ENCODE measurements at places on chromosomes 11 and 22. TPM values are rescaled to one million over a fixed set of nuclear protein-coding genes. Genes with fewer than 3 reads are reported as not detected.

GRCh38 chr11:47388697-47389576 is 10.6 kb upstream of the SPI1 start:
- DNase-seq: no peak

- DNase-seq: no peak
Observed at GRCh38 chr11:87575088-87575487, 537.4 kb downstream of the TMEM135 start.

GRCh38 chr11:73152861-73153483 is 10.9 kb upstream of the FCHSD2 start:
- peak; percentile 43 for DNase-seq

- no peak for DNase-seq
Observed at GRCh38 chr22:30474121-30474520, 2.3 kb upstream of the SEC14L3 start.

- DNase-seq: no peak
Observed at GRCh38 chr22:46229701-46230100, 20.4 kb downstream of the CDPF1 start.

DNA sequence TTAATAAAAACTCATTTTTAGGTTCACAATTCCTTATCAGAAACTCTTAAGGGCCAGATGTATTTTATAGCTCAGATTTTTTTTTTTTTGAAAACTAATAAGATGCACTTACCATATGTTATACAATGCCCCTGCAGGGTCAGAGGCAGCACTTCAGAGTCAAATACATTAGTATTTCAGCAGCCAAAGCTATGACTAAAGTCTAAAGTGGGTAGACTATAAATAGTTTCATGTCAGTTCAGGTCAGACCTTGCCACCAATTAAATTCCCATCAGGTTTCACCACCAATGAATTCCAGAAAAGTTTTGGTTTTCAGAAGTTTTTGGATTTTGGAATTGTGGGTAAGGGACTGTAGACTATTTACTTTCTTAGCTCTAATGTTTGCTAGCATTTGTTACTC is 75.9 kb downstream of the FAM83F start:
- DNase-seq: no peak

DNA sequence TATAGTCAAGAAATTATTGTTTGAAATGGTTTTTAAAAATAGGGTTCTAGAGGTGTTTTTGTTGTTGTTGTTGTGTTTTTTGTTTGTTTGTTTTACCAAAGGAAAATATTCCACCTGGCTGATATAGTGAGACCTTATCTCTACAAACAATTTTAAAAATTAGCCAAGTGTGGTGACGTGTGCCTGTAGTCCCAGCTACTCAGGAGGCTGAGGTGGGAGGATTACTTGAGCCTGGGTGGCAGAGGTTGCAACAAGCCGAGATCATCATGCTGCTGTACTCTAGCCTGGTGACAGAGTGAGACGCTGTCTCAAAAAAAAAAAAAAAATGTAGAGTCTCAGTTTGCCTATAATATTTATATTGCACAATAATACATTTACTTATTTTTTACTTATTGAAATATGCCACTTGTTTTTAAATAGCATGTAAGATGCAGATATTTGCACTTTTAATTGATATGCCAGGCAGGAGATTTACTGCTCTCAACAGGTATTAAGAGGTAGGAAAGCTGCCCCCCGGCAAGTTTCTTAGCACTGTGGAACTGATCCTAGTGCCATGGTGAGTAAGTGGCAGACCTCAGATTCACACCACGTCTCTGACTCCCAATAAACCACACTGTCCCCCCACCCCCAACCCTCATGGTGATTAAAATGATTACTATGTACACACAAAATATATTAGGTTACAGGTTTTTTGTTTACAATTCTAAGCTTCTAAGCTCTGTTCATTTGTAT is 157.4 kb downstream of the TEAD1 start:
- no peak for DNase-seq

GRCh38 chr22:49151256-49152126 is 676.2 kb downstream of the BRD1 start:
- no peak for DNase-seq

DNA sequence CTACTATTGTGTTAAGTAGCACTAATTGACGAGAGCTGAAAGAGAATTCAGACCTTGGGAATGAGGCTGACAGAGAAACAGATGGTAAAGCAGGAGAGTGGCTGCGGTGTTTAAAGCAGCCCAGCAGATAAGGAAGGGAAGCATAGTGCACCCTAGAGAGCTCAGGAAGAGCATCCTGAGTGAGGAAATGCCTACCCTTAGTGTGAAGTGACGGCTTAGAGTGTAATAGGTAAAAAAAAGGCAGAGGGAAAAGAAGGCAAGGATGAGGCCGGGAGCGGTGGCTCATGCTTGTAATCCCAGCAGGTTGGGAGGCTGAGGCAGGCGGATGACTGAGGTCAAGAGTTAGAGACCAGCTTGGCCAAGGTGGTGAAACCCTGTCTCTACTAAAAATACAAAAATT is 22.4 kb upstream of the ETS1 start:
- DNase-seq: no peak

DNA sequence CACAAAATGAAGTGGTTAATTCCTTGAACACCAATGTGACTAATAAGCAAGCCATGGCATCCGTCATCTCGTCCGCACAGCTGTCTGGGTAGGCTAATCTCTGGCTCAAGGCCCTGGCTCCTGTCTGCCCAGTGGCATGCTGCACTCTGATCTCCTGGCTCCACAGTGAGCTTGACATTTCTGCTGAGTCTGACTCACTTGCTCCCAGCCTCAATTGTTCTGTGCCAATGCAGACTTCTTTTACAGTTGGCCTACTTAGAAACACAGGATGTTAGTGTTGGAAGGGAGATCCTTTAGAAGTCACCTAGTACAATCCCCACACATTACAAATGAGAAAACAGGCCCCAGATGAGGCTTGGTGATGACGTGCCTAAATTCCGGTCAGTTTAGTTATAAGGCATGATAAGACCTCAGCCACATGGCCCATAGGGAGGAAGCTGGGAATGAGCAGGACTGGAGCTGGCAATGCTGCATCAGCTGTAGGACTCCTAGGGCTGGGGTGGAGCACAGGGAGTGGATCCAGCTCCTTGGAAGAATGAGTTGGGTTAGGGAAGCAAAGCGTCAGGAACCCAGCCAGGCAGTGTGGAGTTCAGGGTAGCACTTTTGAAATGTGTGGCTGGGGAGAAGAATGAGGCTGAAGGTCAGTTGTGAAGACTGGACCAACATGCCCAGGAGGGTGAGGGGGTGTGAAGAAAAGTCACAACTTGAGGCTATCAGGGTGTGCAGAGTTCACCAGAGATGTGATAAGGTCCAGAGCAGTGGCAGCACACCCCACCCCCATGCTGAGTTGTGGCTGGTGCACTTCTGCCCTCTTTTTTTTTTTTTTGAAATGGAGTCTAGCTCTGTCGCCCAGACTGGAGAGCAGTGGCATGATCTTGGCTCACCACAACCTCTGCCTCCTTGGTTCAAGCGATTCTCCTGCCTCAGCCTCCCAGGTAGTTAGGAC is 70.2 kb upstream of the EED start:
- DNase-seq: no peak

DNA sequence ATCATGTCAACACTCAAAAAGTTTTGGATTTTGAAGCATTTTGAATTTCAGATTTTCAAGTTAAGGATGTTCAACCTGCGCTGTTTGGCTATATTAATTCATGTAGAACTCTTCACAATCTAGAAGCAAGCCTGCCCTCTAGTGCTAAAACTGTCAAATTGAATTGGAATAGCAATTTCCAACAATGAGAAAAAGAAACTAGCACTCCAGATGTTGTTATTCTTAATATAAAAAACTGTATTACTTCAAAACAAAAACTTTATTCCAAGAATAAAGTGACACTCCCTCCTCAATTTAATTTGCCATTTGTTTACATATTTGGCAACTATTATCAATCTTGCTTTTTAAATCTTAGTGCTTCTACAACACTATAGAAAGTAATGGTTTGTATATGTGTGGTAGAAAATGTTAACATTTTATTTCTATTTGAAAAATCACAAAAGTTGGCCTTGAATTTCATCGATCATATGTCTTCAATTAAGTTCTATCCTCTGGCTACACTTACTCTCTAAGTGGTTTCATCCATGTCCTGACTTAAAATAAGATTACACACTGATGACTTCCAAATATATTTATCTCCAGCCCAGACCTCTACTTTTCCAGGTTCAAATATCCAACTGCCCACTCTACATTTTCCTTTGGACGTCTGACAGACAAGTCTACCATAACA is 36.6 kb downstream of the DCUN1D5 start:
- DNase-seq: no peak

- DNase-seq: no peak
Observed at GRCh38 chr11:42234451-42234951, 775.0 kb upstream of the LRRC4C start.

DNA sequence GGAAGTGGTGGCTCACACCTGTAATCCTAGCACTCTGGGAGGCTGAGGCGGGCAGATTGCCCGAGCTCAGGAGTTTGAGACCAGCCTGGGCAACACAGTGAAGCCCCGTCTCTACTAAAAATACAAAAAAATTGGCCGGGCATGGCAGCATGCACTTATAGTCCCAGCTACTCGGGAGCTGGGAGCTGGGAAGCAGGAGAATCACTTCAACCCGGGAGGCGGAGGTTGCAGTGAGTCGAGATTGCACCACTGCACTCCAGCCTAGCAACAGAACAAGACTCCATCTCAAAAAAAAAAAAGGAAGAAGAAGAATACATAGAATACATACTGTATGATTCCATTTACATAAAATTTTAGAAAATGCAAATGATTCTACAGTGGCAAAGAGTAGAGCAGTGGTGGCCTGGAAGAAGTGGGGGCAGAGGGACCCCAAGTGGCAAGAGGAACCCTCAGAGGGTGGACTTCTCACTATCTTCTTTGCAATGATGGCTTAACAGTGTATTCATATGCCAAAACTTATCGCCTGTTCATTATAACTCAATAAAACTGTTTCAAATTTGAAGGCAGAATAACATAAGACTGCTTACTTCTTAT is 22.0 kb downstream of the PACSIN2 start:
- DNase-seq: no peak

- DNase-seq: no peak
Observed at GRCh38 chr11:82631722-82632630, 101.7 kb downstream of the FAM181B start.

DNA sequence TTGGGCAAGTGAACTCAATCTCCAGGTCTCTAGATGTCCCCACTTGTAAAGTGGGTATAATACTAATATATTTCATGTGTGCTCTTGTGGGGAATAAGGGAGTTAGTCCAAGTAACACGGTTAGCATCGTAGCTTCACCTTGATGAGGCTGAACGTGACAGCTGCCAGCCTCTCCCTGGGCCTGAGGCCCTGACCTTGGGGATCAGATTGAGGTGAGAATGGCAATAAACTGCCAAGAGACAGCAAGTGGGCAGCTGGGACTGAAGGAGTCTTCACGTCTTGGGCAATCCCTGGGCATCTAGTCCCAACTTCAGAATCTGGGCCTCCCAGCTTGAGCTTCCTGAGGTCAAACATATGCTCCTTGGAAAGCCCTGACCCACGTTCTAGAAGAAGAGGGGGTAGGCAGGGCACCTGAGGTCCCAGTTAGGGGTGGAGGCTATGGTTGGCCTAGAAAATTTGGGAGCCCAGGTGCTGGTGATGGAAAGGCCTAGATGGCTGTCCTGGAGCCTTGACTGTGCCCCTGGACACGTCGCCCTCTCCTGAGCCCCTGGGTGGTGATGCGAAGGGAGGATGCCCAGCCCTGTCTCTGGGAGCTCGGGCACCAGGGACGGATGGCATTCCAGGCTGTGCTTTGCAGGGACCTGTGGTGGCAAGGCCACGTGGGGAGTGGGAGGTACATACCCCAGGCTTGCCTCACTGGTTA is 23.4 kb downstream of the ADAMTS15 start:
- no peak for DNase-seq

- DNase-seq: no peak
Observed at GRCh38 chr11:134535029-134536025, 123.3 kb upstream of the B3GAT1 start.

GRCh38 chr22:44505796-44506354 is 7.8 kb upstream of the RTL6 start:
- DNase-seq: no peak

GRCh38 chr11:13391217-13391616 is 71.8 kb downstream of the BTBD10 start:
- DNase-seq: no peak

GRCh38 chr11:45607995-45608394 is 57.4 kb downstream of the CHST1 start:
- no peak for DNase-seq

GRCh38 chr11:73296501-73297230 is 11.4 kb upstream of the ARHGEF17 start:
- DNase-seq: no peak

- DNase-seq: no peak
Observed at GRCh38 chr22:46547883-46548244, 10.4 kb upstream of the CELSR1 start.

DNA sequence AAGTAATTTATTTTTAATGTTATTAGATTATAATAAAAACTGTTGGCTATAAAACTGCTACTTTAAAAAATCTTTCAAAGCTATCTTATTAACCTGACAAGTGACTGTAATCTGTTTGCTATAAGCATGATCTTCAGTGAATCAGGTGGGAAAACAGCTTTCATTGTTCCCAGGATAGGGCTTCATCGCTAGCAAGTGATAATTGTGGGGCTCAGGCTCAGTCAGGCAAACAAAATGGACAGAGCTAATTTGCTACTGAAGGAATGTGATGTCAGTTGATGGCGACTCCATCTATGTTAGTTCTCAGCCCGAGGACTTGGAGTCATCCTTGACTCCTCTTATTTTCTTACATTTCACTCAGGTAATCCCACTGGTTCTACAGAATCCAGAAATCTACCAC is 125.0 kb downstream of the RASSF10 start:
- DNase-seq: no peak

- DNase-seq: no peak
Observed at GRCh38 chr11:16841481-16841880, 103.0 kb downstream of the C11orf58 start.

DNA sequence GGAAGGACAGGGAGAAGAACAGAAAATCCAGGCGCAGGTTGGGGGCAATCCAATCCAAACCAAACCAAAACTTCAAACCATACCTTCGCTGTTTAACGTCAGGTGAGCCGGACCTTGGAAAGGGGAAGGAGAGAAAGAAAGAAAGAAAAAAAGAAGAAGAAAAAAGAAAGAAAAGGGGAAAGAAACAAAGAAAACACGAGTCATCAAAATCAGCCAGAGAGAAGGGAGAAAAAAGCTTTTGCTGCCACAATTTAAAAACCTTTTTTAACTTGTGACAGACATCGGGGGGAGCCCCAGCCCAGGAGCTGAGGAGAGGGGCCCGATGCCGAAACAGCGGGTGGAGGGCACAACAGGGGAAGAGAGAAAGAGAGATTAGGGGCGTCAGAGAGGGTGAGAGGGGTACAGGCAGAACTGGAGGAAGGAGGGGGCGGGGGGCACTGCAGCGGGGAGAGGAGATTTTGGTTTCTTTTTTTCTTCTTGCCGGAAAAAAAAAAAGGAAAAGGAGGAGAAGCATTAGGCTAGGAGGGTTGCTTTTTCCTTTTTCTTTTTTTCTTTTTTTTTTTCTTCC is 30.1 kb downstream of the NRXN2 start:
- no peak for DNase-seq

A4GALT gene
- total RNA-seq: 0.16 TPM

MPZL2 gene
- 64.1 TPM for total RNA-seq

ARHGAP32 gene
- 9.7 TPM for total RNA-seq

LMO2 gene
- total RNA-seq: not detected

ST14 gene
- total RNA-seq: not detected

TIMM8B gene
- total RNA-seq: 49.4 TPM

KRTAP5-11 gene
- total RNA-seq: not detected

ALDH3B1 gene
- total RNA-seq: 0.11 TPM

C11orf65 gene
- 0.66 TPM for total RNA-seq

CFAP300 gene
- not detected for total RNA-seq

CRYBB2 gene
- not detected for total RNA-seq

SEPTIN3 gene
- 4.2 TPM for total RNA-seq
